ENCODE measurements at places on chromosomes 4 and X.

DNA sequence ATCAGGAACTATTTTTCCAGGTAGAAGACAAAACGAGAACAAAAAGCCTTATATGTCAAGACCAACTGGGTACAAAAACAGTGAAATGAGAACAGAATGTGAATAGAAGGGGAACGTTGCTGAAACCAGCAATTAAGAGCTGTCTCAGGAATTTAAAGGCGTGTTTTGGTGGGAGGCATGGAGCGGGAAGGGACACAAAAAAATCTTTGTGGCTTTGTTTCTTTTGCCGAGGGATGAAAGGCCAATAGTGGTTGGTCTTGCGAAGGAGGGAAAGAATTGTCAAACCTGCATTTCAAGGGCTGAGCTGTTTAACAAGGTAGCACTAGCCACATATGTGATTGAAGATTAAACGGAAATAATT lies 103.8 kb downstream of the USP46 start:
- DNase-seq = no peak

- no peak for DNase-seq
These were observed 7.4 kb upstream of the PDE6B start for GRCh38 chr4:617644-618641.

GRCh38 chr4:121654738-121655137 lies 42.0 kb downstream of the ANXA5 start:
- DNase-seq = no peak

- no peak for DNase-seq
These were observed 136.2 kb downstream of the SMIM20 start for GRCh38 chr4:26050212-26050643.

DNA sequence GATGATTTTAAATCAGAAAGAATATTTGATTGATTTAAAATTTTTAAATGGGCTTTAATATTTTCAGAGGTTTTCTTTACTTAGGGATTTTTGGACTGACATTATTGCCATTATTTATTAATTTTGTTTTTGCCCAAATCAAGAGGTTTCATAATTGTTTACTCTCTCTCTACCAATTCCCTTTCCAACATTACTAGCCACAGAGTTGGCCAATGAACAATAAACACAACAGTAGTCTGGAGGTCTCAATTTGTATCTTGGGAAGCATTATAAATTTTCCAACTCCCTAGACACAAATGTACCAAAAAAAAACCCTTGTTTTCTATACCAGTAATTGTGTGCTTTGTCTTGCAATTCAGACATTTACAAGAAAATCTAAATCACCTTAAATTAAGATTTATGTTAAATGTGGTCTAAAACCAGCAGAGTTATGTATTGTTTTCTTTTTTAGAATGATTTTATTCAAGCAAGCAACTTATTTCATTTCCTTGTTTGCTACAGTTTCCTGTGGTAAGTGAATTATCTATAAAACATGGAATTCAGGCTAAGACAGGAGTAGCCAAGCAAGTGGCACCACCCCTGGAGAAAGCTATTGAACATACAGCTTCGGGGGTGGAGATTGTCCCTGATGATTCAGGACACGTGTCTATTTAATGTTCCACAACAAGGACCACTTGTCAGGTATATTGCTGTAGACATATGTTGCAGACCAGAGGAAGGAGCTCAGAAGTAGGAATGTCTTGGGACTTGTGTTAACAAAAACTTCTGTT lies 622 bp downstream of the KLKB1 start:
- peak; percentile 11 for DNase-seq

DNA sequence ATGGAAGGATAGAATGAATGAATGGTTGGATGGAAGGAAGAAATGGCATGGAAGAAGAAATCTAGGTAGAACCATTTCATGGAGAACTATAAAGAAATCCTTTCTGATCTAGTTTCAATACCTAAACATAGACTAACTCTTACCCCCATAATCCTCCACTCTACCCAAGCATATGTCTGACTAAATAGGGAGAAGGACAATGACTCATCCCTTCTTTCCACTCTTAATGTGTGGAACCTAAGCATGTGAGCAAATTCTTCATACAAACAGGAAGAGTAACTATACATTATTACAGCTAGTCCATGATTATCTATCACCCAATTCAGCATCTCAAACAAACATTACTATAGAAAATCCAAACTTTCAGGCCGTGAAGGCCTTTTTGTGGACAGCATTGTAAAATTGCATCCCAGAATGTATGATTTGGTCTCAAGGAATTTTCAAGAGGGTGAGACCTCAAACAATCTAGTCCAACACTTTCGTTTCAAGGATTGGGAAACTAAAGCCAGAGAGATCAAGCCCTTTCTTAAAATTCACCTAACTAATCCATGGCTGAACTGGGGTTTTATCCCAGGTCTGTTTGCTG lies 11.2 kb downstream of the C1QTNF7 start:
- DNase-seq = no peak

GRCh38 chr4:124973716-124974115 lies 261.2 kb upstream of the ANKRD50 start:
- DNase-seq = no peak
